Stimulated activated CD8-positive, alpha-beta memory T cell treated with anti-CD3 and anti-CD28 coated beads, Interleukin-4, amount 100 ng/mL, for 1 hour (primary cell): ENCODE measurements at places on chromosomes 3 and 15.

DNA sequence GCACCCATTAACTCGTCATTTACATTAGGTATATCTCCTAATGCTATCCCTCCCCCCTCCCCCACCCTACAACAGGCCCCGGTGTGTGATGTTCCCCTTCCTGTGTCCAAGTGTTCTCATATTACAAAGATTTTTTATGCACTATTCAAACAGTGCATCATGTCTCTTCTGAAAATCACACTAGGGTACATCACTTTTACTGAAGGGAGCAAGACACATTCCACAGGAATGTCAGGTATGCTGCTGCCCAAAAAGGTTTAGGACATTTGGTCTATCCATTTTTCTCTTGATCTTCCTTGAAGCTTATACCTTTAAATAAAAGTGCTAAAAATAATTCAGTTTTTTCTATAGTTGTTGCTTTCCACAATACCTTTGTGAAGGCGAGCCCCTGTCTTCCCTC is 9.2 kb upstream of the EPHA3 start:
- no peak for DNase-seq

DNA sequence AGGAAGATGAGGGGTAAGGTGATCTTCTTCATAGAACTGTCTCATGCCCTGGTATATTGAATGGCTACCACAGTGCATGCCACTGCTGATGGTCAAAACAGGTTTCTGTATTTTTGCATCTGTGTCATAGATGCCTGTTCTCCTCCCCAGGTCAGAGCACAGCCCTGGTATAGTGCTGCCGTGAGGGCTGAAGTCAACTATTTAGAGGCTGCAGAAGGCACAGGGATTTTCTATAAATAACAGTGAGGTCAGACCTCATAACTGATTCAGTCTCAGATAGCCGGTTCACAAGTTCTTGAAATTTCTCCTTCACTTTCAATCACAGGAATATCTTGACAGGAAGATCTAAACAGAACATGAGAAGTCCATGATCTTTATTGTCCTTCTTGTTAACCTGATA is 99.2 kb upstream of the NUDT16 start:
- no peak for DNase-seq

GRCh38 chr3:111541391-111541790 is 606 bp upstream of the CD96 start:
- no peak for DNase-seq

- no peak for DNase-seq
Observed at GRCh38 chr3:184954251-184954650, 142.3 kb downstream of the VPS8 start.

DNA sequence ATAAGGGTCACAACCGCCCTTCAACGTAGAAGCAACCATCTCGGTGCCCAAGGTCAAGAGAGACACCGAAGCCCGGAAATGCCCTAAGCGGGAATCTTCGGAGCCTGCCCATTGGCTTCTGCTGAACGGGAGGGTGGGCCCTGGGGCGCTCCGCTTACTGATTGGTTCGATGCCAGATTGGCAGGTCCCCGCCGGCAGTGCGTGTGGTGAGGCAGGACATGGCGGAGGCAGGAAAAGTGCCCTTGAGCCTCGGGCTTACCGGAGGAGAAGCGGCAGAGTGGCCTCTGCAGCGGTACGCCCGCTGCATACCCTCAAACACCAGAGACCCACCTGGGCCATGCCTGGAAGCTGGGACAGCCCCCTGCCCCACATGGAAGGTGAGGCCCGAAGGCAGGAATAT is at the start of gene REC114:
REC114 (plus strand) TSS at position 197 of the 400 bp plus-strand sequence; CDS start at position 219, 22 bp downstream.
- DNase-seq: no peak

- DNase-seq: no peak
Observed at GRCh38 chr15:39034816-39035215, 470.2 kb upstream of the RASGRP1 start.

DNA sequence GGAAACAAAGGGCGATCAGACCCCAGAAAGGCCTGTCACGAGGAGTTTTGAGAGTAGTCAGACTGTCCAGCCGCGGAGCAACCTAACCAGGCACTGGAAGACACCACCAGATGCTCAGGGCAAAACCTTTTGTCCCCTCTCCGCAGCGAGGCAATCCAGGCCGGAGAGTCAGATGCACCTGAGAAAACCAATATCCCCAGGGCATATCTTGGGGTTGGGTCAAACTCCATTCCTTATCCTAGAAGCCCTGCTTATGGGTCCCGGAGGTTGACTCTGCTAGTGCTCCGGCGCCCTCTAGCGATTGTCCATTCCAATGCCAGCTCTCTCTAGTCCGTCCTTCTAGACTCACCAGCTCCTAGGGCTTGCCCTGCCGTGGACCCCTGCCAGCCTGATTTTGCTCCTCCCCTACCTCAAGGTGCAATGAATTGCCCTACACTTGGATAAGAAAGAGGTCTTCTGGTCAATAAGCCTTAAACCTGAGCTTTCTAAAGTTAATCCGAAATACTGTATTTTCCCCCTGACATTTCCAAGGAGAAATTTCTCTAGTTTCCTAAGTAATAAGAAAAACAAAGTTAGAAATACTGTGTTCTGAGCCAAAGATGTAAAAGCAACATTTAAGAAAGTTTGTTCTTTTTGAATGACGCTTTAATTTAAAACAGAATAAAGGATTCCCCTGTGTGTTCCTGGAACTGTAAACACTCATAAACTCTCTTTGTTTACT is 5.5 kb downstream of the CPNE4 start:
- DNase-seq: no peak

DNA sequence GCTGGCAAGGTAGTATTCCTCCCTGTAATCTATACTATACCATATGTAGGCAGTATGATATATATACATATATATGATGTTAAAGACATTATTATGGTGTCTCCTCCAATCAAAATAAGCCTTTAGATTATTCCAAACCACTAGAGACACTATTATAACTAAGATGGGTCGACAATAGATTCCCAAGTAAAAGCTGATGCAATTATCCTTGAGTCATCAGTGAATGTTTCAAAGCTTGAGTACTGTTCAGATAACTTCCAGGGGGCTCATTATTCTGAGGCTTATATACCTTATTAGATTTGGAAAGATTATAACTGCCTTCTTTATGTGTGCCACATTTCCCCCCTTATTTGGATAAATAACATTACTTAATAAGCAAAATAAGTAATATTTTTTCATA is 11.9 kb upstream of the C3orf38 start:
- no peak for DNase-seq

DNA sequence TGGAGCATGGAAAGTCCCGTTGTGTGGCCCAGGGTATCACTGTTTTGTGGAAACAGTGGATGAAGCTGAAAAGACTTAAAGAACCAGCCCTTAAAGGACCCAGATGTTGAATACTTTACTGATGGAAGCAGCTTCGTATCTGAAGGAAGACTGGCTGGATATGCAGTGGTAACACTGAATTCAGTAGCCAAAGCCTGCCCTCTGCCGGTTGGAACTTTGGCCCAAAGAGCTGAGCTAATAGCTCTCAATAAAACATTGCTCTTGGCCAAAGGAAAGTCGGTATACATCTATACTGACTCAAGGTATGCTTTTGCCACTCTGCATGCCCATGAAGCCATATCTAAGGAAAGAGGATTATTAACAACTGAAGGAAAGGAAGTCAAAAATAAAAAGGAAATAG is 885.4 kb downstream of the PDCD6IP start:
- no peak for DNase-seq

- DNase-seq: no peak
Observed at GRCh38 chr15:35674873-35675781, 129.2 kb upstream of the DPH6 start.

DNA sequence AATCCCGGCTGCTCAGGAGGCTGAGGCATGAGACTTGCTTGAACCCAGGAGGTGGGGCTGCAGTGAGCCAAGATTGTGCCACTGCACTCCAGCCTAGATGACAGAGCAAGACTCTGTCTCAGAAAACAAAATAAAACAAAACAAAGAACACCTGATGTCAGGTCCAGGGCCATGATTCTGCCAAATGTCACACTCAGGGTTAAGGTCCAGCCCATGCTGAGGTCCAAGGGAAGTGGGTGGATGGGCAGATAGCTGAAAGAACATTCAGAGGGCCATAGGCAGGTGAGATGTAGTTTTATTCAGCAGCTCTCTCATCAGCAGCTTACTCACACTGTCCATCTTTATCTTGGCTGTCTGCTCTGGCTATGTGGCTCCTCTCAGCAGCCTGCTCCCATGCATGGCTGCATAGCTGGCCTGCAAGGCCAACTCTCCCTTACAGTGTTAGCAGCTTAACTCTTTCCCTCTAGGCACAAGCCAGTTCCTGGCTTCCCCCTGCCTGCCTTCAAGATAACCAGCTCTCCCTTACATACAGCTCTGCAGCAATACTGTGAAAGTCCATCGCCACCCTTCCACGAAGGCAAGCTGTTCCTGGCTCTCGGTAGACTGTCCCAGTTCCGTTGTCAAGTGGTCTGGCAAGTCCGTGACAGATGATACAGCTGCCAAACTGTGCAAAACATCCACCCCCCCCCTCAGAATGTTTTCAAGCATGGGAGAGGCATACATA is 62.4 kb upstream of the SIAH2 start:
- no peak for DNase-seq

- DNase-seq: no peak
Observed at GRCh38 chr15:57554063-57554811, 37.5 kb upstream of the MYZAP start.

DNA sequence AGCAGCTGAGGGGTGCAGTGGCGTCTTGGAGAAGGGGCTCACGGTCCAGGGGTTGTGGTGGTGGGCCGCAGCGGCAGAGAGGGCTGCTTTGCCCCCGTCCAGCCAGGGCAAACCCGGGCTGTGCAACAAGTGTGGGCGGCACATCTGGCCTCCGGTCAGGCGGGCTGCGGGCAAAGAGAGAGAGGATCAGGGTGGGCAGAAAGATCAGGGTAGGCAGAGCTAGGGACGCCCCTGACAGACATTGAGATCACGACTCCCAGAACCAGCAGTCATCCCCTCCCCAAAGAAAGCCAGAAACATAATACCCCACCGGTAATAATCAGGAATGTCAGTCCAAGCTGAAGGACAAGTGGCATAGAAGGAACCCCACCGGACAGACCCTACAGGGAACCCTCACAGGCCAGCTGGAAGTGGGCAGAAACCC is 6.8 kb downstream of the GATA2 start:
- no peak for DNase-seq

GRCh38 chr3:59001675-59002074 is 48.1 kb downstream of the CFAP20DC start:
- no peak for DNase-seq

- no peak for DNase-seq
Observed at GRCh38 chr3:9898467-9899241, 4.0 kb upstream of the IL17RE start.

DNA sequence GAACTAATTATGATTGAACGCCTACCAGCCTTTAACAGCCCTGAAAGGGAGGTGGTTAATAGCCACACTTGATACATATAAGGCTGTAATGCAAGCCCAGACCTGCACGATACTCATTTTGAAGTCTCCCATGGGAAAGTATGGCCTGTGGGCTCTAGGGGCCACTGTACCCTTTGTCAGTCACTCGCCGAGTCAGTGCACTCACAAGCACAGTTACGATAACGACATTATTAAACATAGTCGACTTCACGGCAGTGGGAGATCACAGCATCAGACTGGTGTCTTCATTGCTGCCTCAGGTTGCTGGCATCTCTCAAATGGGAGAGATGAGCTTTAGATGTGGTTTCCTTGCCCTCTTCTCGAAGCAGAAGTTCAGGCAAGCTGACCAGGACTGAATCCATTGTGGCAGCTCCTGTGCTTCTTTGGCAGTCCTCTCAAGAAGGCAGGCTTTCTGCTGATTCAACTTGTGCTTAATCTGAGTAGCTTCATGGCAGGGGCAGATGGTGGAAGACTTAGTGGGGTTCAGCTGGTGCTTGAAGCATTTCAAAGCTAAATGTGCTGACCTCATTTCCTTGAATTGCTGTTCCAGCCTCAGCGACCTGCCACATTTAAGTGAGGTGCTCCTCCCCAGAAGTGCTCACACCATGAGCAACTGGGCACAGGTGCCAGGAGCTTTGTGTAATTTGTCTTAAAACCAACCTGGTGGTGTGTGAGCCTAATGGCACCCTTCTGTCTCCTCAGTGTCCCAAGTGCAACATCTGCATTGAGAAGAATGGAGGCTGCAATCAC is 15.8 kb upstream of the P4HTM start:
- no peak for DNase-seq

- no peak for DNase-seq
Observed at GRCh38 chr3:187360596-187360995, 7.6 kb upstream of the RTP4 start.

GRCh38 chr3:123528130-123528529 is 56.7 kb downstream of the HACD2 start:
- no peak for DNase-seq

- DNase-seq: no peak
Observed at GRCh38 chr3:63034101-63034500, 158.9 kb upstream of the CADPS start.

- no peak for DNase-seq
Observed at GRCh38 chr3:15116032-15116669, 17.2 kb upstream of the RBSN start.

- DNase-seq: no peak
Observed at GRCh38 chr3:116939091-116939490, 229.5 kb downstream of the TUSC7 start.

GRCh38 chr3:69294014-69294766 is 91.7 kb downstream of the FRMD4B start:
- DNase-seq: no peak

GRCh38 chr3:76685858-76686257 is 354.0 kb upstream of the ROBO2 start:
- no peak for DNase-seq

GRCh38 chr3:43113671-43114070 is 7.8 kb upstream of the POMGNT2 start:
- DNase-seq: no peak

DNA sequence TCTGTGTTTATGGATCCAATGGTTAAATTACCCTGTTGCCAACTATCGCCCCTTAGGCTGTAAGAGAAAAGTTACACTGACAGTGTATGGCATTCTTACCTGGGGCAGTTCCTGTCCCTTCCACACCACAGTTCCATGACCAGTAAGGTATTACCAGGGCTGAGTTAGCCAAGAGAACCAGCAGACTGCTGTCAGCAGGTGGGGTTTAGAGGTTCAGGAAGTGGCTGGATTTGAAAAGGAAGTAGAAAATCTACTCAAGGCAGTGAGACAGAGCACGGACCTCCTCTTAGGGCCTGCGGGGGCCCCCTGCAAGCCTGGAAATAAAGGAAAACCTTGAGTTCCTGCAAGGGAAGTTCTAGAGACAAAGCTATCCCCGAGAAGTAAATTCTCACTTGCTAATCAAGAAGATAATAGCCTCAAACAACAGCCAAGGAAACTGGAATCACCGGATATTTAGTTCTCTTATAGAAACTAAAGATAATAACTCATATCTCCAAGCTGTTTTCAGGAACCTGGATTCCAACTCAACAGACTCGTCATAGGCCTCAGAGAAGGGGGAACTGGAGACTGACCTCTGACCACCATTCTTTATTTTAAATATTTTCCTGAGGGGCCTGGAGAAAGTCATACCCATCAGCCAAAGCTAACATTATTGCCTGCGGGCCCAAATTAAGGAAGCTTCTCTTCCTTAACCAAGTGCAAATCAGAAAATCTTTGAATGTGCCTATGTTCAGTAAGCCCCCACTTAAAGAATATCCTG is 161.7 kb downstream of the ANXA2 start:
- DNase-seq: no peak
